ENCODE measurements at places on chromosomes 3 and 15. TPM values are rescaled to one million over a fixed set of nuclear protein-coding genes. Genes with fewer than 3 reads are reported as not detected.

DNA sequence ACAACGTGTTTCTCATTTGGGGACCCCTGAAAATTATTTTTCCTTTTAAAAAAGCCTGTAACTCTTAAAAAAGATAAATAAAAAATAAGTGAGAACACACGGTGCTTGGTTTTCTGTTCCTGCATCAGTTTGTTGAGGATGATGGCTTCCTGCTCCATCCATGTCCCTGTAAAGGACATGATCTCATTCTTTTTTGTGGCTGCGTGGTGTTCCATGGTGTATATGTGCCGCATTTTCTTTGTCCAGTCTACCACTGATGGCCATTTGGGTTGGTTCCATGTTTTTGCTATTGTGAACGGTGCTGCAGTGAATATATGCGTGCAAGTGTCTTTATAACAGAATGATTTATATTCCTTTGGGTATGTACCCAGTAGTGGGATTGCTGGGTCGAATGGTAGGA lies 2.3 kb downstream of the TSPAN3 start:
- DNase-seq = no peak

DNA sequence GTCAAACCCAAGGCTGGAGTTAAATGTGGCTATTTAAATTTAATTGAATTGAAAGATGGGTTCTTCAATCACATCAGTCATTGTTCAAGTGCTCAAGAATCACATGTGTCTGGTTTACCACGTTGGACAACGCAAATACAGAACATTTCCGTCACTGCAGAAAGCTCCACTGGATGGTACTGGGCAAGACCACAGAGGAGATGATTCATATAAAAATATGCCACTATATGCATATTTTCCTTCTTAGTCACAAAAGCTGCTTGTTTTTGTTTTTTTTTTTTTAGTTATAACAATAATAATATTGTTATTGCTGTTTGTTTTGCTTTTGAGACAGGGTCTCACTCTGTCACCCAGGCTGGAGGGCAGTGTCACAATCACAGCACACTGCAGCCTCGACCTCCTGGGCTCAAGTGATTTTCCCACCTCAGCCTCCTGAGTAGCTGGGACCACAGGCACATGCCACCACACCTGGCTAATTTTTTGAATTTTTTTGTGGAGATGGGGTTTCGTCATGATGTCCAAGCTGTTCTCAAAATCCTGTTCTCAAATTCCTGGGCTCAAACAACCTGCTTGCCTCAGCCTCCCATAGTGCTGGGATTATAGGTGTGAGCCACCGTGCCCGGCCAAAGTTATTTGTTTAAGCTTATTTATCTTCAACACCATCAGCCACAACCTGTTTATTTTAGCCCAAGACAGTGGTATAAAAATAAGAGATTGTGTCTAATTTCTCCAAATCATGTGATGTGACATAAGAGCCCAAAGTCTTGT lies 19.4 kb downstream of the RTP3 start:
- no peak for DNase-seq

GRCh38 chr3:37163262-37164015 lies 10.9 kb downstream of the LRRFIP2 start:
- DNase-seq = no peak

DNA sequence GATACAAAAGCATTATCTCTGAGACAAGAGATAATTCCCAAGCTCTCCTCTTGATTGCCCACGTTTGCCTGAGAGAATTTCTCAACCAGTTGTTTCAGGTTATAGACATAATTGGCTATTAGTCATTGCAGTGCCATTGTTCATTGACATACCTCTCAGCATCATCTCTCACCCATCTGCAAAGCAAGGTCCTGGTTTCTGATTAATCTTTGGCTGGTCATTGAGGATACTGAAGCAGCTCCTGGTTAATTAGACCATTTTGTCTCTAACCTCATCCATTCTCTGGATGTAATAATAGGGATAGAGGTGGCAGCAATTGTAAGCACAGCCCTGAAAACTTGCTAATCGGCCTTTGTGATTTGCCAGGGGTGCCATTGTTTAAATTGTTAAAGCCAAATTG lies 104.2 kb downstream of the CNTN6 start:
- no peak for DNase-seq

DNA sequence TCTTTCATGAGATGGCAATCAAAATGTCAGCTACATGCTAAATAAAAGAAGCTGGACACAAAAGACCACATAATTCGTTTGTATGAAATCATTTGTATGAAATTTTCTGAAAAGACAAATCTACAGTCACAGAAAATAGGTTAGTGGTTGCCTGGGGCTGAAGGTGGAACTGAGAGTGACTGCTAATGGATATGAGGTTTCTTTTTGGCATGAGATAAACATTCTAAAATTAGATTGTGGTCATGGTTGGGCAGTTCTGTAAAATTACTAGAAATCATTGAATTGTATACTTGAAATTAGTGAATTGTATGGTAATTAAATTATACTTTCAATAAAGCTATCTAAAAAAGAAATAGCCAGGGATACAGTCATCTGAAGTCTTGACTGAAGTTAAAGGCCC lies 2.7 kb upstream of the DMXL2 start:
- DNase-seq = no peak

GRCh38 chr3:15601046-15601398 lies 347 bp downstream of the HACL1 start:
- no peak for DNase-seq

GRCh38 chr15:72585025-72585424 lies 69.5 kb upstream of the GOLGA6B start:
- no peak for DNase-seq

DNA sequence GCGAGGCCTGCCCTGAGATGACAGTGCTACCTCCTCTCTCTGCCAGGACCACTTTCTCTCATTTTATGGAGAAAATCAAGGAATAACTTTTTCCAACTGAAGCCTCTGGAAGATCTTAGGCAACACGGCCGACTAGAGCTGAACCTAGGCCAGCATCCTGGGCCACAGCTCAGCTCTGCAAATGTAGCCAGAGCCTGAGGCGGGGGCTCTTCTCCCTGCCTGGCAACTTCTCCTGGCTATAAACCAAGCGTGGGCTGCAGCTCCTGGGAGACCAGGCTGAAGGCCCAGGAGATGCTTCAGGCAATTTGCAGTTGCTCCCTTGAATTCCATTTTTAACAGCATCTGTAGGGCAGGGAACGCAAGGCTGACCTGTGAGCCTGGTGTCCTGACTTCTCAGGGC lies 74.9 kb downstream of the CEMIP start:
- DNase-seq = peak; percentile 72

GRCh38 chr3:104763007-104763406 lies 603.7 kb upstream of the ALCAM start:
- peak; percentile 36 for DNase-seq

GRCh38 chr15:94610485-94610884 lies 379.1 kb downstream of the MCTP2 start:
- no peak for DNase-seq

GRCh38 chr3:171454041-171454440 lies 6.2 kb downstream of the TNIK start:
- no peak for DNase-seq

DNA sequence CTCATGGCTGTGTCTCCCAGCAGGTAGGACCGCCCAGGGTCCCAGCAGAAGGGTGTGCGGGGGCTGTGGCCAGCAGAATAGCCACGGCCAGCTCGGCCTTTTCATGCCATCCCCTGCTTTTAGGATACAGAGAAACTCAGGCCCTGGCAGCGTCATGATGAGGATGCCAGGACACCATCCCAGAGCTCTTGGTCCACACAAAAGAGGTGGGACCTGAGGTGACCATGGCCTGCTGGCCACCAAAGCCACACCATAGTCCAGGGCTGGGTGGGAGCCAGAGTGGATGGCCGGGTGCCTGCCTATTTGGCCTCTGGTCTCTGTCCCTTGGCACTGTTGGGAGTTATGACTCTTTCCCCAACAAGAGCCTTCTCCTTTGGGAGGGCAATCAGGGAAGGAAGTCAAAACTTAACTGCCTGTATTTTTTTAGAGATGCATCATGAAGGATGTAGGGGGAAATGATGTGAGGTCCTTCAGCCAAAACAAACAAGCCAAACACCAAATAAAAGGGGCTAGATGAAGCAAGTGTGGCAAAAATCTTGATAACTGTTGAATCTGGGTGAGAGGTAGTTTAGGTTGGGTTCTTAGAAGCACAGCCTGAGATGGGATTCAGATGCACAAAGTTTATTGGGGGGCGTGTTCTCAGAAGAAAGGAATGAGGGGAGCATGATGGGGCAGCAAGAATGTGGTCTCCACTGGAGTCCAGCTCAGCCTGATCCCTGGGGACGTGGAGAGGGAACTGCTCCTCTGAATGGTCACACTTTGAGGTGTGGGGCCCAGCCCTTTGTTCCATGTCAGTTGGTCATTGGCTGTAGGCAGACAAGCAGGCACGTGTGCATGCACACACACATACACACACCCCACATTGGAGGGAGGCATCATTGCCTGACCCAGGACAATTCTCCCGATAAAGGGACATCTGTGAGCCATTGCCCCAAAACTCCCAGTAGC lies 33.2 kb downstream of the SMAD6 start:
- no peak for DNase-seq

DNA sequence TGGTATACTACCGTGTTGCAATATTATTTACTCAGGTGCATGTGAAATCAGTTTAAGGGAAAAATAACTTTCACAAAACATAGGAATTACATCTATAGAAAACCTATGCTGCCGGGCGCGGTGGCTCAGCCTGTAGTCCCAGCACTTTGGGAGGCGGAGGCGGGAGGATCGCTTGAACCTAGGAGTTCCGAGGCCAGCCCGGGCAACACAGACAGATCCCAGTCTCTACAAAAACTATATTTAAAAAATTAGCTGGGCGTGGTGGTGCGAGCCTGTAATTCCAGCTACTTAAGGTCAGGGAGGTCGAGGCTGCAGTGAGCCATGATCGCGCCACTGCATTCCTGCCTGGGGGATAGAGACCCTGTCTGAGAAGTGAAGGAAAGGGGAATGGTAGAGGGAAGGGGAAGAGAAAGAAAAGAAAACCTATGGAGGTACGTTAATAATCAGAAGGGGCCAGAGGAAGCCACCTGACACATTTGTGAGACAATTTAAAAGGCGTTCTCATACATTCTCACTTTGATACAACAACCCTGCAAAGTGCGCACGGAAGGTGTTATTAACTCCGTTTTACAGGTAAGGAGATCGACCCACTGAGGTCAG lies 456 bp upstream of the TMEM62 start:
- no peak for DNase-seq

DNA sequence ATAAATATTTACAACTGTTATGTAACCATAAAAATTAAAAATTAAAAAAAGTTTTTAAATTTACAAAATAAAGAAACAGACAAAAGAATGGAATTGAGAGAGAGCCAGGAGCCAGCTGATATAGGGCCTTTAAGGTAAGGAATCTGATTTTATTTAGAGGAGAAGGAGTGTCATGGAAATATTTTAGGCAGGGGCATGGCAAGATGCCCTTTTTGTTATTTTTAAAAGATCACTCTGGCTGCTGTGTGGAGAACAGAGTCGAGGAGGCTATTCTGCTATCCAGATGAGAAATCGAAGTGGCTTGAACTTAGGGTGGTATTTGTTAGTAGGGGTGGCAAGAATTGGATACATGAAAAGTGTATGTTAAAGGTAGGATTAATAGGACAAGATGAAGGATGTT lies 9.1 kb upstream of the ADAMTS9 start:
- no peak for DNase-seq

GRCh38 chr3:109188741-109189140 lies 52.2 kb downstream of the C3orf85 start:
- DNase-seq = peak; percentile 1

GRCh38 chr3:184443364-184443763 lies 63.5 kb downstream of the CHRD start:
- no peak for DNase-seq

GRCh38 chr3:59326246-59327024 lies 276.6 kb upstream of the CFAP20DC start:
- DNase-seq = no peak

GRCh38 chr15:29612701-29613100 lies 209.6 kb downstream of the TJP1 start:
- no peak for DNase-seq

Gene OR5K2
- not detected for total RNA-seq

Gene PLSCR2
- total RNA-seq = not detected

Gene DOCK3
- 0.18 TPM for total RNA-seq

Gene ZNF80
- 0.04 TPM for total RNA-seq

Gene CPNE9
- total RNA-seq = 0.09 TPM

Gene KIF7
- total RNA-seq = 5.0 TPM

Gene ARRDC4
- total RNA-seq = 19.2 TPM

Gene ARIH2
- 60.9 TPM for total RNA-seq

Gene GRIP2
- 14.9 TPM for total RNA-seq

Gene FRG2C
- not detected for total RNA-seq

Measured in muscle of leg (tissue), 16 donors.